ENCODE measurements at places on chromosomes 2 and 18. TPM values are rescaled to one million over a fixed set of nuclear protein-coding genes. Genes with fewer than 3 reads are reported as not detected.

Gene CXCR4
- total RNA-seq: 10.4 TPM

Gene TRIM43B
- not detected for total RNA-seq

Gene MYOM1
- total RNA-seq: 1.1 TPM

Gene ANKAR
- total RNA-seq: 10.3 TPM

Gene ZNF512
- total RNA-seq: 59.1 TPM

Gene UPP2
- not detected for total RNA-seq

Gene MYL12B
- 193 TPM for total RNA-seq

Gene C2orf92
- total RNA-seq: 17.4 TPM

GRCh38 chr2:171320208-171320621 is 113.6 kb downstream of the METTL8 start:
- DNase-seq: no peak

GRCh38 chr2:109437325-109438090 is 176.3 kb downstream of the SEPTIN10 start:
- DNase-seq: no peak

DNA sequence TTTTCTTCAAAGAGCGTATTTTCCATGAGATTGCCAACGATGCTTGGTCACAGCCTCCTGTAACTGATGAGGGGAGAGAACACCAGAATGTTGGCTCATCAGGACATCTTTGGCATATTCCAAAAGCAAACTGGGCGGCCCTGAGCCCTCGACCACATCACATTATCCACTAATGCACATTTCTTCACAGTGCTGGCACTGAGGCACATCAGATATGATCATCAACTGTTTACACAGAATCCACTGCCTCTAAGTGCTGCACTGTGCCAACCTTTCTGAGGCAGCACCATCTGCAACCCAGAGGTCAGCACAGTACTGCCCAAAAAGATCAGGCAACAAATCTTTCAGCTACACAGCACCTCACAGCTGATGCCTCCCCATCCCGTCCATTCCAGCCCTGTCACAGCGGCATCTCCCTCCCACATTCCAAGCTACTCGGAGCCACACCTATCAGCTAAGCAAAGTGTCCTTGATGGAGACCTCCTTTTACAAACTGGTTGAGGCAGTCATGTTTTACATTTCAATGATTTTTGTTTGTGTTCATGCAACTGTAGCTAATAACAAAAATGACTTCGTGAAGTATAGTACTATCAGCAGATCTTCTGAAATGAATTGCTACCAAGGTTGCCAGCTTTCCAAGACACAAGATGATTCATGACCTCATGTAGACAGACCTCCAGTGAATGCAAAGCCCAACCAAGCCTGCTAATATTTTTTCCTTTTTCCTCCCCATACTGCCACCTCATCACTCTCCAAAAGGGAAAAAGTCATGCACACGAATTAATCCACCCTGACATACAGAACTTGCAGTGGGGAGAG is 32.3 kb downstream of the MYO5B start:
- no peak for DNase-seq

- no peak for DNase-seq
Observed at GRCh38 chr18:59617468-59617932, 79.7 kb downstream of the CCBE1 start.

- peak; percentile 47 for DNase-seq
Observed at GRCh38 chr2:231708773-231709635, 679 bp downstream of the PTMA start.

DNA sequence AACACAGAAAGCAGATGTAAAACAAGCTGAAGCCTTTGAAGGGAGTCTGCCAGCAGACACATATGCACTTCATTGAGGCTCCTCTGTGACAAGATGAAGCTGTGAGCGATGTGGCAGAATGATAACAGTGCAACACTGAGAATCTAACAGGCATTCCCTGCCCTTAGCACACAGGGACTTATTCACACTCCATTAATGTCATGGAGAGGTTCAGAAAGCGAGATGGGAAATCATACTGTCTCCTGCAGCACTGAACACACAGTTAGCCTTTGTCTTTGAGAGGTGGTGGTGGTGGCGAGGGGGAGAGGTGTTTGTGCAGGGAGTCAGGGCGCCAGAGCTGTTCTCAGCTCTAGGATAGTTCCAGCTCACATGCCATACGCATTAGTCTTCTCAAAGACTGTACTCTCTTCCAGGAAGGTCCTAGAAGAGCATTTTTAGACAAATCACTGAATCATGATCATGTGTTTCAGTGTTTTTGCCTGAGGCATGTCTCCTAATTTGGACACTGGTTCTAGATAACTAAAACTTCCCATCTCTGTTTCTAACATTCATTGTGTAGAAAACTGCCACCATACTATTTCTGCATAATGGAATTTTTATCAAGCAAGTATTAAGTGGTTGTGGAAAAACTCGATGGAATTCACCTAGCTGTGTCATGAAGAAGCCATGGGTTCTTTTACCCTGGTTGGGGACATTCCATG is 93.5 kb upstream of the ITGB6 start:
- DNase-seq: no peak

DNA sequence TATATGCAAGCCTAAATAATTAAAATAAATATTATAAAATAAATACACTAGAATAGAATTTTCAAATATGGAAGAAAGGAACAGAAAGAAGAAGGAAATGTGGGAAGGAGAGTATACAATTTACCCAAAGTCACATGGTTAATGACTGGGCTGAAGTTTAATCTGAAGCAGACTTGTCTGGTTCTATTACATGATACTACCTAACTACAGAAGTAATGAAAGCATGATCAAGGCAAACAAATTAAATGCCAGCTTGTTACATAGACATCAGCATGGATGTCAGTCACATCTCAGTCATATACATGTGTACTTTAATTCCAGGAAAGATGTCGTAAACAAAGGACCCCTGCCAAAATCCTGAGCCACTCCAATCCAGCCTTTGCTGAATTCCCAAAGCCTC is 1060.8 kb downstream of the CNTNAP5 start:
- no peak for DNase-seq

DNA sequence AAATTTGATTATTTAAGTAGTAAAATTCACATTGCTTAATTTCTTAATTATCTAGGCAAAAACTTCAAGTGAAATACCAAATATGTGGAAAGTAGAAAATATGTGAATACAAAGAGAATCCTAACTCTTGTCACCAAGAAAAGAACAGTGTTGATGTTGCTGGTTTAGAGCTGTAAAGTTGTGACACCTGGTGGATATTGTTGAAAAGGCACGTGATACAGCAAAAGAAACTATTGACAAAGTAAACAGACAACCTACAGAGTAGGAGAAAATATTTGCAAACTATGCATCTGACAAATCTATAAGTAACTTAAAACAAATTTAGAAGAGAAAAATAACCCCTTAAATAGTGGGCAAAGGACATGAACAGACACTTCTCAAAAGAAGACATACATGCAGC is 25.6 kb upstream of the ZC3H15 start:
- no peak for DNase-seq

DNA sequence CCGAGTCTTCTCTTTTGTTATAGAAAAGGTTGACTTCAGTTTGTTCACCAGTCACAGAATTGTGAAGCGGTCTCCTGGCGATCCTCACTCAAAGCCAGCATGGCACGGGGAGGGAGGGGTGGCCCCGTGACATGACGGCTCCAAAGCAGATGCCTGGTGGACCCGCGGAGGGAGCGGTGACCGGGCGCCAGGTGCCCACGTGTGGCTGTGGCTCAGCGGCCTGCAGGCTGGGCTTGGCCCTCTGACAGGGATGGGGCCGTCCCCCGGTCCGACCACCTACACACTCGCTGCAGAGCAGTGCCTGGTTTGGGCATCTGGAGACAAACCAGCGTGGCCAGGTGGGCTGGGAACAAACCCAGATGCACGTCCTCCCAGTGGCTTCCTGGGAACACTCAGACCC is 129.1 kb upstream of the SNTG2 start:
- DNase-seq: no peak

DNA sequence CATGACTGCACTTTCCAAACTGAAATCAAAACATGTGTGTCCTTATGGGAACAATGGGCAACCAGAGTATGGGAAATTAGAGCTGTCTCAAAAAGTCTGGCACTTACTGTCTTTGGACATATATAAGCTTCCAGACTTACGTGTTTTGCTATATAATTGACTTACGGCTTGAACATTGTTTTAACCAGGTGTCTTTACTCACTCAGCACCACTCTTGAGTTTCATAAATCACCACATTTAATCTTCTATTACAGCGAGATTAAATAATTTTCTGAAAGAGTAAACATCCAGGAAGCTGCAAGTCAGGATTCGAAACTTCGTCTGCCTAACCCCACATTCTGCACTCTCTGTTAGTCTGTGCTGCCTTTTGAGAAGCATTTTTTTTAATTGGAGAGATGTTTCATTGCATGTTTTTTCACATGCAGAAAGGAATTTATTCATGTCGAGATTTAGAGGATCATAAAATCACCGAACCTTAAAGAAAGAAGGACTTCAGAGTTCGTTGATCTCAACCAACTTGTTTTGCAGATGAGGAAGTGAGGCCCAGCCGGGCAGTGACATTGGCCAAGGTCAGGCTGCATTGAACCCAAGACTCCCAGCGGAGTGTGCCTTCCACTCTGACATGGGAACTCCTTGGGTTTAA is 137.3 kb downstream of the SETBP1 start:
- DNase-seq: no peak

- DNase-seq: no peak
Observed at GRCh38 chr18:79798999-79799370, 1.2 kb downstream of the KCNG2 start.

- no peak for DNase-seq
Observed at GRCh38 chr18:10003866-10004265, 90.0 kb downstream of the VAPA start.

GRCh38 chr18:22282311-22283115 is 113.1 kb downstream of the GATA6 start:
- DNase-seq: no peak

GRCh38 chr2:31253356-31254131 is 19.6 kb downstream of the EHD3 start:
- DNase-seq: no peak

DNA sequence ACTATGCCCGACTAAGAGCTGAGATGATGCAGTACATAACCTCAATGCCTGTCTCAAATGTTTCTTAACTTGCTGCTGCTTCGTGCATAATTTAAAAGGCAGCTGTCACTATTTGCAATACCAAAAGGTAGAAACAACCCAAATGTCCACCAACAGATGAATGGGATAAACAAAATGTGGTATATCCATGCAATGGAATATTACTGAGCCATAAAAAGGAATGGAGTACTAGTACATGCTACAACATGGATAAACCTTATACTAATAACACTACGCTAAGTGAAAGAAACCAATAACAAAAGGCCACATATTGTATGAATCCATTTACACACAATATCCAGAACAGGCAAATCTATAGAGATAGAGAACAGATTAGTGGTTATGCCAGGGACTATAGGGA is 13.0 kb upstream of the DGKD start:
- DNase-seq: no peak

DNA sequence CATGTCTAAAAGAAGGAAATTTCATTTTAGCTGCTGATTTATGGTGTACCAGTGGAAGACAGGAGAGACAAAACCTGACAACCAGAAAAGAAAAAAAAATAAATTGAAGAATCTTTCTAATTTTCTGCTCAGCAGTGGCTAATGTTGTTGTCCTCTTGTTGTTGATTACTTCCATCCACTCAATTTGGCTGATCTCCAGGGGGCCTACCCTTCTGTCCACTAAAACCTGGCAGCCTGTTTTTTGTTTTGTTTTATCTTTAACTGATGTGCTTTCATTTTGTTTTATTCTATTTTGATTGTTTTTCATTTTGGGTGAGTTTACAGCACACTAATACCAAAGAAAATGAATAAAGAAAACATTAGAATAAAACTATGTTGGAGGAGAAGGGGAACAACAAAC is 27.4 kb downstream of the TFPI start:
- DNase-seq: no peak

DNA sequence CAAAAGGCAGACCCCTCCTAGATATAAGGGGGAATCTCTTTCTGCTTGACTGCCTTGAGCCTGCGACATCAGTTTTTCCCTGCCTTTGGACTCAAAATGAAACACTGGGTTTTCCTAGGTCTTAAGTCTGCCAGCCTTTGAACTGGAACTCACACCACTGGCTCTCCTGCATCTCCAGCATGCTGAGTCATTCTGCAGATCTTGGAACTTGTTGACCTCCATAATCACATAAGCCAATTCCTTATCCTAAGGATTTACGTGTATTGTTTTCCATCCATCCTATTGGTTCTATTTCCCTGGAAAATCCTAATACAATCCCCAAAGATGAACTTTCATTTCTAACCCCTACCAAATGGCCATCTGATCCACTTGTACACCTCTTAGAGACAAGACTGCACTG is 88.0 kb downstream of the AFF3 start:
- no peak for DNase-seq

GRCh38 chr2:43180897-43181296 is 45.5 kb downstream of the ZFP36L2 start:
- no peak for DNase-seq

GRCh38 chr2:194992648-194993047 is 664.4 kb upstream of the SLC39A10 start:
- no peak for DNase-seq

DNA sequence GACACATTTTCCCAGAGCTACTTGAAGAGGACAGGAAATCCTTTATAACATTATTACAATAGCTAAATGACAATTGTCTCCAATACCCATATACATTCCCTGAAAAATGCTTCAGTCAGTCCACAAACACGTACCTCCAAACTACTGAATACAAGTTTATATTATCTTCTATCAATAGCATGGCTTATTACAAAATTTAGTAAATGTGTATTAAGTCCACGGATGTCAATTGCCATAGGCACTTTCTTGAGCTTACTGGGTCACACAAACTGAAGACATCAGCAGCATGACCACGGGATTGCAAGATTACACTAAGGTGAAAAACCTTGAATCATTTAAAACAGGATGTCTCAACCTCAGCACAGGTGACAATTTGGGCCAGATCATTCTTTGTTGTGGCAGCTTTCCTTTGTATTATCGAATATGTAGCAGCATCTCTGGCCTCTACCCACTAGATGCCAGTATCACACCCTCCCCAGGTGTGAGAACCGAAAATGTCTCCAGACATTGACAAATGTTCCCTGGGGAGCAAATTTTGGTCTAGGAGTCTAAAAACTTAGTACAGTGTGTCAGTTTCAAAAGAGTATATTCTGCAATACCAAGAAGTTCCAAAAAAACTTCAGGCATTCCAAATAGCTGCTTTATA is 1.4 kb downstream of the MBD2 start:
- no peak for DNase-seq

GRCh38 chr18:25164211-25164847 is 187.6 kb downstream of the ZNF521 start:
- DNase-seq: no peak

DNA sequence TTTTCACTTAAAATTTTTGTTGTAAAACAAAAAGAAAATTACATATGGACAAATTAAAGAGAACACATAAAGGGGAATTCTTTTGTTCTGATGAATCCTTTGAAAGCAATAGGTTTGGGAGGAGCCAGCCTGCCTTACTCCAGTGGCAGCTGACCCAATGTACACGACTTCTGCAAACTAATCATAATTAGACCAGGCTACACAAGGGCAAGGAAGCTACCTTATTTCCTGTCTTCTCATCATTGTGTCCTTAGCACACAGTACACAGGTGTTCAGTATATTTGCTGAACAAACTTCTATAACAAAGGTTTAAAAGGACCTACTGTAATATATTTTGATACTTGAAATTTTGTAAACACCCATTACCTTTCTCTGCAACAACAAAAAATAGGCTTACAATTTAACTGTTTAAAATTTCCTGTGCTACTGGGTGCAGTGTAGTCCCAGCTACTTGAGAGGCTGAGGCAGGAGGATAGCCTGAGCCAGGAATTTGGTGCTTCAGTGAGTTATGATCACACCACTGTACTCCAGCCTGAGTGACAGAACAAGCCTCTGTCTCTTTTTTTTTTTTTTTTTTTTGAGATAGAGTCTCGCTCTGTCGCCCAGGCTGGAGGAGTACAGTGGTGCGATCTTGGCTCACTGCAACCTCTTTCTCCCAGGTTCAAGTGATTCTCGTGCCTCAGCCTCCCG is 18.9 kb downstream of the KCNG3 start:
- DNase-seq: no peak

Data from progenitor cell of endocrine pancreas (in vitro differentiated cells).